ENCODE measurements at places on chromosomes 6 and 20.
A peak's percentile ranks its signal among the peaks of the same experiment; 100 is the strongest.

- no peak for DNase-seq
Measured at GRCh38 chr6:6927521-6928361, 180.0 kb upstream of the RREB1 start.

- no peak for DNase-seq
Measured at GRCh38 chr20:22722811-22723210, 138.4 kb upstream of the FOXA2 start.

- DNase-seq, result no peak
Measured at GRCh38 chr6:37675606-37676005, 22.1 kb downstream of the MDGA1 start.

- DNase-seq, result no peak
Measured at GRCh38 chr6:44110966-44111365, 16.3 kb downstream of the MRPL14 start.

DNA sequence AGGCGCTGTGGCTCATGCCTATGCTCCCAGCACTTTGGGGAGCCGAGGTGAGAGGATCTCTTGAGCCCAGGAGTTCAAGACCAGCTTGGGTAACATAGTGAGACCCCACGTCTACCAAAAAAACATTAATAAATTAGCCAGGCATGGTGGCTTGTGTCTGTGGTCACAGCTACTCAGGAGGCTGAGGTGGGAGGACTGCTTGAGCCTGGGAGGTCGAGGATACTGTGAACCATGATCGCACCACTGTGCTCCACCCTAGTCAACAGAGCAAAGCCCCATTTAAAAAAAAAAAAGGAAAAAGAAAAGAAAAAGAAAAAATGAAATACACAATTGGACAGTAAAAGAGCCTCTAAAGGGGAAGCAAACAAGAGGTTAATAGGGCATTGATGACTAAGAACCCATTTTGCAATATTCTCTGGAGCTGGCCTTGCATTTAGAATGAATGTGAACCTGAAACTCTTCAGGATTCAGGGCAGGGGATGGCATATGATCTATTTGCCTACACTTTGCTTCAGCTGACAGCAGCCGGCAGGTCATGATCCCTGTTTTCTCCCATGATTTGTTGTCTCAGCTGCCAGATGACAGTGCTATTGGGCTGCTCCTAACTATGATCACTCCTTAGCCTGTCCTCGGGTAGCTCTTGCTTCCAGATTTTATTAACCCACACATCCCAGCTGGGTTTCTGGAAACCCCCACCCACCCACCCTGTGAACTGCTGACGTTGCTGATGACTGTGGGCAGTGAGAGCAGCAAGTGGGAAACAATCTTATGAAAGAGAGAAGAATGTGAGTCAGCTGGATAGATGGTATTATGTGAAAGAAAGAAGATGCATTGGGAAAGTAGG is 83.8 kb upstream of the ELOVL5 start:
- DNase-seq, result no peak

- no peak for DNase-seq
Measured at GRCh38 chr6:41921712-41921998, 356 bp downstream of the BYSL start.

GRCh38 chr6:138250513-138251247 is 32.4 kb upstream of the PBOV1 start:
- peak; percentile 84 for DNase-seq

DNA sequence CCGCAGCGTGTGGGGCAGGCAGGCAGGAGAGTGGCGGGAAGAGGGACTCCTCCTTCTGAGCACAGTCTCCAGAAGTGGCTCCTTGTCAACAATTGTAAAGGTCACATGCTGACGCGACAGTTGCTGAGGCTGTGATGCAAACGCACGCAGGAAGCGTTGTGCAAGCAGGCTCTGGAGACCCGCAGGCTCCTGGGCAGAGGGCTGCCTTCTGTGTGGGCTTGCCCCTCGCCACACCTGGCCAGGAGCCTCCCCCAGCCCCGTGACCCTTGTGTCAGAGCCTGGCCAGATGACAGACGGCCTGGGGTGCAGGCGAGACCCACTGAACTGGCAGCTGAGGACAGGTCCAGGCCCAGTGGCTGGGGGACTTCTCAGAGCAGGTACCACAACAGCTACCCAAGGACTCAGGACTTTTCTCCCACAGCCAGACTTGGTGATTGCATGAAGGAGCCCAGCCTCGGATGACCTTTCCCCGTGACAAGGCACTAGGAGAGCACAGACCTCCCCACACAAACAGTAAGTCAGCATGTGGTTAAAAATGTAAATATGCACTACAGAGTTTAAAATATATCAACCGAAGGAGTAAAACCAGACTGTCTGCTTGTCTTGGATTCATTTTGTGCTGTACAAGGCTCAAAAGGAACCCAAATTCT is 222.1 kb upstream of the RREB1 start:
- DNase-seq, result no peak

GRCh38 chr20:23341073-23341472 is 9.5 kb upstream of the NXT1 start:
- DNase-seq, result no peak

- no peak for DNase-seq
Measured at GRCh38 chr20:61191096-61191495, 61.0 kb upstream of the CDH4 start.

DNA sequence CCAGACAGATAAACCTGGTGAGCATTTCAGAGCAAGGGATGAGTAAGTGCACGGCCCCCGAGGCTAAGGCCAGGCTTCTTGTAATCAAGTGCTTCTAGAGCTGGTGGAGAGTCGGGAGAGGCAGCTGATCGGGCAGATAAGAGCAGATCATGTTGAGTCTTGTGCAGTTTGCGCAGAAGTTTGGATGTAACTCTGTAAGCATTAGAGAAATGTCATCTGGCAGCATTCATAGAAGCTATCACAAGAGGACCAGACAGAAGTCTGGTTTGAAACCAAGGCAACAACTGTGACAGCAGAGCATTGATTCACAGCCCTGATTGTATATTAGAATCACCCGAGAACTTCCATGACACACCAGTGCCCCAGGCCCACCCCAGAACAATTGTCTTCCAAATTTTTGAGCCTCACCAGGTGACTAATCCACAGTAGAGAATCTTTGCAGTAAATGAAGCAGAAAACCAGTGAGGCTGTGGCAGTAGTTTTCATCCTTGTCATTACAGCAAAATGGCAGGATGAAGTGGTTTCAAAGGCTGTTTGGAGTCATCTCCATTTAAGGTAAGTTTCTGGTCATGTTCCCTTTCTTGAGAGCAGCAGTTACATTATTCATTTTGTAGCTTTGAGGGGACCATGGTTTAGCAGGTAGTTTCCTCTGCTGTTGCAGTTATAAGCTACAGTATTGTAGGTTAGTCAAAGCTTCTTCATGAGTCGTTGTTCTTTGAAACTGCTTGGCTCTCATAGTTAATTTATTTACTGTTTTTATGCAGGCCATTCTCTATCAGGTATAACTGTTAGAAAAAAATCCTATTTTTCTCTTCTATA is 84.1 kb downstream of the RNF217 start:
- DNase-seq, result no peak

DNA sequence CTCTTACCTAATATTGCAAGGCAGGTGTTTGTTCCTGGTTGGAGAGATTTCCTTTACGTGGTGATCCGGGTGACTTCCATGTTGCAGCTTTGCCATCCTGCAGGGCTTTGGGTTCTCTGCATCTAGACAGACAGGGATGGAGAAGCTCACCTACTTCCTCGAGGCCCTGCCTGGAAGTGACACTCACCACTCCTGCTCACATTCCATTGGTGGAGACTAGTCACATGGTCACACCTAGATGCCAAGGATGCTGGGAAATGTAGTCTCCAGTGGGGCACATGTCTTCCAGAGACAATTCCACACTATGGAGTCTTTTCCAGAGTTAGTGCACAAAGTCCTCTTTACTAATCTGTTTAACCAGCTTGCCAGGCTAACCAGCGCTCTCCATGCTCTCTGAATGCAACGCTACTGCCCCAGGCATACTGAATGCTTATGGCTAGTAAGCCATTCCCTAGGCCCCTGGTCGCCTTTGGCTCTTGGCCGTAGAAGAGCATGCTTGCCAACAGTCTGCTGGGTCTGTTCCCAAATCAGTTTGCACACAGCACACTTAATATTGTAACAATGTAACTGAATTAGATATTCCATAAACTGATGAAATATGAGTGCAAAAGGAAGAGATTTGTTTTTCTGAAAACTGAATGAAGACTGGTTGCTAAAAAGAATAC is 6.7 kb upstream of the KCNK15 start:
- no peak for DNase-seq

DNA sequence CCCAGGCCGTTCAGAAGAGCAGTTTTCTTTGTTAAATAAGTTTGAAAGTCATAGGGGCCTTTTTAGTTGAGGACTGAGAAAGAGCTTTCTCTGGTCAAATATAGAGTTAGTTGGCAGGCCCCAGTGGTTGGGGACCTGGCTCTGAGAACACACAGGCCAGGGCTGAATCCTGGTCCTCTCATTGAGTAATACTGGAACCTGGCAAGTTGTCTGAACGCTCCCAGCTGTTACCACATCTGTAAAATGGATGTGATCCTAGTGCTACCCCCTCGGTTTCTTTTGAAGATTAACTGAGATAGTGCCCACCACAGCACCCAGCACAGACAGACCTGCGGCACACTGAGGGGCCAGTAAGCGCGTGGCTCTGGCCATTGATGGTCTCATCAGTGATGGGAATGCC is 215.5 kb downstream of the ZDHHC14 start:
- no peak for DNase-seq

DNA sequence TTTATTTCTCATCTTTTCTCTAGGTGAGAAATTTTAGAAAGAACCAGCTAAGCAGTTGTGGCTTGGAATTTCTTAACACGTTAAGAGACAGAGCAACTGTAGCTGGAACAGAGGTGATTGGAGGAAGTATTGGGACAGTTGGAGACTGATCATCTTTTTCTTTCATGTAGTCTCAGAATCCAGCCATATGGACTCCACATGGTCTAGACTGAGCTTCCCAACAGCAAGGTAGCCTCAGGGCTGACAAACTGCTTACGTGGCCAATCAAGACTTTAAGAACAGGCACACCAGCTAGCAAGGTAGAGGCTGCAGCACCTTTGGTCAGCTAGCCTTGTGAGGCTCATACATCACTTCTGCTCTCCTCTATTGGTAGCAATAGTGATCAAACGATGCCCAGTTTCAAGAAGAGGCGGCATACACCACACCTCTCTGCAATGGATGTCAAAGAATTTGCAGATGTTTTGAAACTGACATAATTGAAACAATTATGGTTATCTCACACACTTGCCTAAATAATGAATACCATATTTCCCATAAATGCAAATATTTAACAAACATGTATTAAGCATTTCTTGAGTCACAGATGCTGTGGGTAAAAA is 590.5 kb upstream of the SLC35B3 start:
- DNase-seq, result no peak

- DNase-seq, result peak; percentile 35
Measured at GRCh38 chr20:51966296-51966971, 164.1 kb upstream of the SALL4 start.

- no peak for DNase-seq
Measured at GRCh38 chr6:112030206-112030960, 23.5 kb upstream of the CCN6 start.

DNA sequence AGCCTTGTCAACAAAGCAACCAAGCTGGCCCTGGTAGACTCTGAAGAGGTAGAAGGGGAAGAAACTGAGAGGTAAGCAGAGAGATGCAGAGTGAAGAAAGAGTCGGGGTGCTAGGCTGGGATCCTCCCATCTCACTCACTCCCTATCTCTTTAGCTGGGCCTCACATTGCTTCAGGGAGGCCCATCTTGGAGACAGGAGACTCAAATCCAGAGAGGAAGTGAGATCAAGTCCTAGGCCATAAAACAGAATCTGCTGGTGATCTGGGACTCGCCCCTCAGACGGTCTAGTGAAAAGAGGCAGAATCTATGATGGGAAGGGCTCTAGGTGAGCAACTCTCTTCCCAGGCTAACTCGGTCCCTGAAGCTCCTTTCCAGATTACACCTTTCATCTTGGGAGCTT is 659 bp upstream of the GUCA1B start:
- no peak for DNase-seq

- DNase-seq, result no peak
Measured at GRCh38 chr6:155495011-155495768, 39.6 kb upstream of the NOX3 start.

DNA sequence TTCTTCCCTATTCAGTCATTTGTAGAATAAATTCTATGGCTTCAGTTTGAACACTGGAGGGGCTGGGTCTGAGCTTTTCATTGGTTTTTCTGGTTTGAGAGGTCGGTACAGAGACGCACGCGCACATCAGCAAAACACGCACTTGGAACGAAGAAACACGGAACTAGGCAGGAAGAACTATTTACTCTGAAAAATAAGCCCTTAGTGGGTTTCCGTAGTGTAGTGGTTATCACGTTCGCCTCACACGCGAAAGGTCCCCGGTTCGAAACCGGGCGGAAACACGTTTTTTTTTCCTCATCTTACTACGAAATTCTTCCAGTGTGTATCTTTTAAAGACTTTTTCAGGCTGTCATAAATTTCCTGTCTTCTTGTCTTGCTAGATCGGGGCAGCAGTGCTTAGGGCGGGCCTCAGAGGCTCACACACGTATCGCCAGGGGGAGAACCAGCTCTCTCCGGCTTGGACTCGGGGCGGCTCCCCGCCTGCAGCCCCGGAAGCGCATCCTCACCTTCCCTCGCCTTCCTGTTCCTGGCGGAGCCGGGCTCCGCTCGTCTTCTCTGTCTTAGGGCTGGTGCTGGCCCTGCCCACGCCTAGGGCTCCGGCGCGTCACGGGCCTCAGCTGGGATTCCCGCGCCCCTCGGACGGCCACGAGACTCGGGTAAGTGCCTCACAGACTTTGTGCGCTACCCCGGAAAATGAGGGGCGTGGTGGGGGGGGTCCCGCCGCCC is at the start of gene HMGN4:
HMGN4 (plus strand) TSS at position 521 of the 726 bp plus-strand sequence. CDS start 6,841 bp downstream, outside the sequence.
- DNase-seq, result peak; percentile 69

DNA sequence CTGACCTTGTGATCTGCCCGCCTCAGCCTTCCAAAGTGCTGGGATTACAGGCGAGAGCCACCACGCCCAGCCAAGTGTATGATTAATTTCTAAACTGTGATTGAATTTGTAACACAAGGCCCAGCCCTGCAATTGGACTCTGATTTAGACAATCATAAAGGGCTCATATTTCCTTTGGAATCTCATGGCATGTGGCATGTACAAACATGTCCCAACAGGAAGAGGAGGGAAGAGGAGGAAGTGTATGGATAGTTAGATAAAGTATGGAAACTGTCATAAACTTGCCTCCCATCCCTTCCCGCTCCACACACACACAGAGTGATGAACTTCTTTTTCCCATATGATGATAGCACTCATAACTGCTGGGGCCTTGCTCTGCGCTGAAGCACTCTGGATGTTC is 27.2 kb upstream of the QKI start:
- peak; percentile 80 for DNase-seq

- no peak for DNase-seq
Measured at GRCh38 chr6:128235556-128235955, 284.8 kb downstream of the PTPRK start.

DNA sequence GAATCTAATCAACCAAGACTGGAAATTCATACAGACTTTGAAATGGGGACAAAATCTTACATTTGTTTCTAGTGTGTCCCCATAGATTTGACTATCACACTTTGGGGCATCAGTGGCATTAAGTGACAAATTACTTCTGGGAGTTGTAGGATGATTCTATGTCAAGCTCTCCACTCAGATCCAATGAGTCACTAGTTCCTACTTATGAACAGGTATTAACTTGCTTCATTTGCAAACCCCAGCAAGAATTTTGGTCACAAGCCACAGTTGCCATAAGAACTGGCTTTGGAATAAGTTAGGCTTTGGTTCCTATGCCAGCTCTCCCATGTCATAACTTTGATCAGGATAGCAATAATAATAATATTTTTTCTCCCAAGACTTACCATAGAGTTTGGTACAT is 77.6 kb upstream of the PTPRK start:
- no peak for DNase-seq

- DNase-seq, result no peak
Measured at GRCh38 chr6:45617441-45617840, 239.7 kb upstream of the SUPT3H start.

All from pulmonary artery endothelial cell (primary cell).